Caudate nucleus (tissue), 63 donors: ENCODE measurements at places on chromosomes 4 and X.

DNA sequence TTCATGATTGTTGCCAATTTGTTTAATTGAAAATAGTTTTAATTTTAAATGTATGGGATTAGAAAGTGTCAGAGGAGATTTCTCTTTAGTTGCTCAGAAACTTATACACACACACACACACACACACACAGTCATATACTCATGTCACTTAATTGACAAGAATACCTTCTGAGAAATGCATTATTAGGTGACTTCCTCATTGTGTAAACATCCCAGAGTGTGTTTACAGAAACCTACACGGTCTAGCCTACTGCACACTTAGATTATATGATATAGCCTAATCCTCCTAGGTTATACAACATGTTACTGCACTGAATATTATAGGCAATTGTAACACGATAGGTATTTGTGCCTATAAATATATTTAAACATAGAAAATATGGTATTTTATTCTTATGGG lies 1327.4 kb downstream of the FSTL5 start:
- no peak for DNase-seq

DNA sequence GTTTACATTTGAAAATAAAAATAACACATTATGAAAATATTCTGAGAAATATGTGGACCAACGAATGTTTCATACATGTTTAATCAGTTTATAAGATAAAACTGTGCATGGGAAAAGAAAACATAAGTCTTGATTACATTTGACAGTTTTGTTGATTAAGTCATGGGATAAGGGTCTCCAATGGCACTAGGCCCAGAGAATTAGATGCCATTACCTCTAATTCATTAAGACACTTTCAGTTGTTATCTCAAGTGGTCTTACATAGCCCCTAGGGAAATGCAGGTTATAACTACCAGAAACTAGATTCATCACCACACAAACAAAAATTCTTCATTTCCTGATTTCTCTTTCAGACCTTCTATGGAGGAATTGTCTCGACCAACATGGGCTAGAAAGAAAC lies 300.8 kb downstream of the PCDH7 start:
- DNase-seq = no peak

GRCh38 chr4:58313444-58313843 lies 1203.3 kb upstream of the IGFBP7 start:
- no peak for DNase-seq

DNA sequence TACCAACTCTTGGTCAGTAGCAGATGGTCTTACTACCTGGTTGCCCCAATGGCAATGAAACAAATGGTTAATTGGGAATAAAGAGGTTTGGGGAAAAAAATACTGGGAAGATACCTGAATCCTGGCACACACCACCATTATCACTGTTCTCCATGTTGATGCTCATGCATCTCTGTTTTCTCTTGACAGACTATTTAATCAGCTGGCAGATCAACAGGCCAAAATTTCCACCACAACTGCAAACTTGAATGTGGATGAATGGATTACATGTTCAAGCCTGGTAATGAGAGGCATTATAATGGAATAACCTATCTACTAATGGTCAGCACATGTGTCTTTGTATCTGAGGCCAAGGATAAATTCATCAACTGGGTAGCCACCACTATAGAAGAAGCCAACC lies 45.7 kb downstream of the ZNF721 start:
- DNase-seq = no peak

DNA sequence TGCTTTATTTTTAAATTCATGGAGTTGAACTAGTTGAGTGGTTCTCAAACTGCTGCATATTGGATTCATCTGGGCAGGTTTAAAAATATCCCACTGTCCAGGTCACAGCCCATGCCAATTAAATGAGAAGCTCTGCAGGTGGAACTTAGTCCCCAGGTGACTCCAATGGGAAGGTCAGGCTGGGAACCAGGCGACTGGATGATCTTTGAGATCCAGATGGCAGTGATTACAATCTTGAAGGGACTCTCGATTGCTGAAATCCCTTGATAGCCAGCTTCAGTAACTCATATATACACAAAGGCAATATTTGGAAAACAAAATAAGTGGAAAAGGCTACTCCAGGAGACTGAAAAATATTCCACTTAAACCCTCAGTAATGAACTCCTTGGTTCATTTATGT lies 8.1 kb downstream of the ADH1A start:
- no peak for DNase-seq

DNA sequence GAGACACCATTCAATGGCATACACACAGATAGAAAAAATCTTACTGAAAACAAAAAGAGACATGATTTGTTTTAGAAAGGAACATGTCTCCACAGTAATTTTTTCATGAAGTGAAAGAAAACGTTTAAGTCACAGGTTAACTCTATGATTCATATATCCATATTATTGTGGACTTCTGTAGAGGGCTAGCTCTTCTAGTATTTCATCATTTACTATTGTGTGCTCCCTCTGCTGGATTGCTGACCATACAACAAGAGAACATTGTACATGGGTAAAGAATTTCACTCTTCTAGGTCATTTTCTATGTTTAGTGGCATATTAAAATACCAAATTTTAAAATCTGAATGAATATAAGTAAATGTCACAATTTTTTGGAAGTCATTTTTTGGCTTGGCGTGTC lies 91.8 kb upstream of the POU3F4 start:
- no peak for DNase-seq

DNA sequence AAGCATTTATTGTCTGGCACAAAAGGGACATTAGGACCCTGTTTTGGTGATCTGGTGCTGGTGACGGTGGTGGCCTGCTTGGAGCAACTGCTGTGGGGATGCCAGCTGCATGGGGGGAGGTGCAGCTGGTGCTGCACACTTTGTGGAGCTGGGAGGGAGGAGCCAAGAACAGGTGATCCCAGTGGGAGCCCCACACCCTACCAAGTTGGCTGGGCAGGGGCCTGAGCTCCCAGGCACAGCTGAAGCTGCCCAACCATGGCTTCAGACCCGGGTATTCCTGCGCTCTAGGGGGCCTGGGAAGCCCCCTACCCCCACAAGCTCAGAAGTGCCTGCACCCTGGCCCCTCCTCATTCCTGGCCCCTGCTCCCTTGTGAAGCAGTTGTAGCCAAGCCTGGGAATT lies 1512.5 kb downstream of the TECRL start:
- no peak for DNase-seq

DNA sequence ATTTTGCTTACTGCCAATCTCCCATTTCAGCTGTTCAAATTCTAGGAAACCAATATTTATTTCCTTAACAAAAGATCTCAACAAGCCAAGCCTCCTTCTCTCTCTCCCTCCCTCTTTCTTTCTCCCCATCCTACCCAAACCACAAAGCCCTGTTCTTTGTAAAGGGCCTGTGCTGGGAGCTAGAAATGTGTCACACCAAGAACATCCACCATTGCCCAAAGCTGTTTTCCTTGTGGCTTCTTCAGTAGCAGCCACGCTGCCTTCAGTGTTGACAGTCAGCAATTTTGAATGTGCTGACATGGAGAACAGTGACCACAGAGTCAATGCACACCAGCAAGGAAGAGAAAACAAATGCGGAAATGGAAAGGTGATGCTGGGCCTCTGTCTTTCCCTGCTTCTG lies 203.0 kb downstream of the MAML3 start:
- no peak for DNase-seq

- no peak for DNase-seq
These were observed 559.6 kb upstream of the AMOT start for GRCh38 chrX:113400193-113400704.

- DNase-seq = peak; percentile 82
These were observed 19.8 kb upstream of the S100P start for GRCh38 chr4:6673660-6674499.

GRCh38 chrX:39903937-39904336 lies 193.8 kb downstream of the BCOR start:
- DNase-seq = no peak

GRCh38 chr4:6781113-6781512 lies 1.4 kb upstream of the KIAA0232 start:
- DNase-seq = no peak
